ENCODE measurements at places on chromosomes 5 and 9.

DNA sequence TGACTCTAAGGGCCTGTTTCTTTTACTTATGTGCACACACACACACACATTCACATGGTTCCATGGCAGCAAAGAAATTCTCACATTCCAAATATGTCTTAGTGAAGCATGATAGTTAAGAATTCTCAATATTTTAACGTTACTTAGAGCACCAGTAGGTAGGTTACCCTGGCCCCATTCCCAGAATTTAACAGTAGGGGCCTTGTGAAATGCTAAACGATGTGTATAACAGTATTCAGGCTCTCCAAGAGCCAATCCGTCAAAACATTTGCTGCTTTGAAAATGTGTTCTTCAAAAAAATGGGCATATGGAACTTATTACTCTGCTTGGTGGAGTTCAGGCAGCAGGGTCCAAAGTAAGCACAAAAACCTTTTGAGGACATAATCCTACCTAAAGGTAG lies 93.7 kb upstream of the DAB2 start:
- no peak for DNase-seq

DNA sequence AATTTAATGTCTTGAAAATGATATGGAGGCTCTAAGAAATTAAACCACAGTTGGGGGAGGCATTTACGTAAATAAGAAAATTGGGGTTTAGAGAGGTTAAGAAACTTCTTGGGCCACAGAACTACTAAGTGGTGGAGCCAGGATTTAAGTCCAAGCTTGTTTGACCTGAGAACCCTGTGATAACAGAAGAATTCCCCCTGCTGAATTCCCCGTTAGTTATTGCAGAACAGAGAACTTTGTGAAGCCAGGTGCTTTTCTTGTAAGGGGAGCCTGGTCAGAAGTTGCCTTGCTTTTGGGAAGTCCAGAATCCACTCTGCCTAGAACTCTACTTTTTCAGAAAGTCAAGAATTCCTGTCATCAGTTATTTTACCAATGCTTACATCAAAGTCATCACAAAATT lies 309.3 kb upstream of the SEMA6A start:
- DNase-seq = no peak

DNA sequence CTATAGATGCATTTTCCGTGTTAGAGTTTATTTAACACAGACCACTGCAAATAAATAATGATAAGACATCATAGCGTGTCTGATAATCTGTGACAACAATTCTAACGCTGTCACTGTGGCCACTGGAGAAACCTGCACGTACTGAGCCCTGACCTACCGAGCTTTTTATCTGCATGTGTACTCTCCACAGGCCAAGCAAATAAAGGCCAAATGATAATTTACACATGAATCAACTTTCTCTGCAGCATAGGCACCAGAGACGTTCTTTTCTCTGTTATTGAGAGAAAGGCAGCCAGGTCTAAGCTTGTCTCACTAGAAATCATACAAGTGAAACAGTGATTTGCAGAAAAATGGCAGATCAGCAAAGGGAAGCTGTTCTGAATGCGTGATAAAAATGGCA lies 75.8 kb downstream of the POU5F2 start:
- no peak for DNase-seq

GRCh38 chr9:86983249-86983619 lies 35.9 kb upstream of the GAS1 start:
- no peak for DNase-seq

GRCh38 chr9:94514722-94515121 lies 40.2 kb upstream of the PCAT7 start:
- no peak for DNase-seq

DNA sequence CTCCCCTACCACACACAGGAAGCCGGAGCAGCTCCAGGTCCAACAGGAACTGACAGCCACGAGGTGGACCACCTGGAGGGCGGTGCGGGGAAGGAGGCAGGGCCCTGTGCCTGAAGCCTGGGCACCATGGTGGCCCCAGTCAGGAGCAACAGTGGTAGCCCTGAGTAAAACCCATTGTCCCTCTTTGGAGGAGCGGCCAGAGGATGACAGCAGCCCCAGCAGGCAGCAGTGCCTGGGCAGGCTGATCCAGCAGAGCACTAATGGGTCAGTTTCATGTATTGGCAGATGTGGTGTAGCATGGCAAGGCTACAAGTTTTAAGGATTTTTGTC lies 47.7 kb upstream of the GARNL3 start:
- no peak for DNase-seq

GRCh38 chr5:81750308-81751008 lies 439 bp downstream of the SSBP2 start:
- peak; percentile 49 for DNase-seq

- peak; percentile 55 for DNase-seq
Observed at GRCh38 chr5:143066556-143067281, 296.5 kb downstream of the ARHGAP26 start.

Data from suppressor macrophage treated with lipopolysaccharide for 4 hours (primary cell).